Panc1 (cell line): ENCODE measurements at places on chromosomes 7 and 10.

DNA sequence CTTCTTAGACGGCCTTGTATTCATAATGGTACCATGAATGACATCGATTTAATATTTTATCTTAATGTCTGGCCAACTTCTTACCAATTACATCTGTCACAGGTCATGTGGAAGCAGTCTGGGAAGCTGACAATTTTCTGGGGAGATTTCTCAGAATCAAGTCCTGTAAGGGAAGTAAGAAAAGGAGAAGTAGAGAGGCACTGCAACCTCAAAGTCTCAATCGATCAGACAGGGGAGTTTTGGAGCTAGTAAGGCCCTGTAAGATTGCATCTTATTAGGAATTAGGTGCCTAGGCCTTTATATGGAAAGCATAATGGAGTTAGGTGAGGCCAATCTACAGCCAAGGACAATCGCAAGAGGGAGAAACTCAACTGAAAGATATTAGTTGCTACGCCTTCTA lies 694.6 kb upstream of the SORCS1 start:
- no peak for DNase-seq

DNA sequence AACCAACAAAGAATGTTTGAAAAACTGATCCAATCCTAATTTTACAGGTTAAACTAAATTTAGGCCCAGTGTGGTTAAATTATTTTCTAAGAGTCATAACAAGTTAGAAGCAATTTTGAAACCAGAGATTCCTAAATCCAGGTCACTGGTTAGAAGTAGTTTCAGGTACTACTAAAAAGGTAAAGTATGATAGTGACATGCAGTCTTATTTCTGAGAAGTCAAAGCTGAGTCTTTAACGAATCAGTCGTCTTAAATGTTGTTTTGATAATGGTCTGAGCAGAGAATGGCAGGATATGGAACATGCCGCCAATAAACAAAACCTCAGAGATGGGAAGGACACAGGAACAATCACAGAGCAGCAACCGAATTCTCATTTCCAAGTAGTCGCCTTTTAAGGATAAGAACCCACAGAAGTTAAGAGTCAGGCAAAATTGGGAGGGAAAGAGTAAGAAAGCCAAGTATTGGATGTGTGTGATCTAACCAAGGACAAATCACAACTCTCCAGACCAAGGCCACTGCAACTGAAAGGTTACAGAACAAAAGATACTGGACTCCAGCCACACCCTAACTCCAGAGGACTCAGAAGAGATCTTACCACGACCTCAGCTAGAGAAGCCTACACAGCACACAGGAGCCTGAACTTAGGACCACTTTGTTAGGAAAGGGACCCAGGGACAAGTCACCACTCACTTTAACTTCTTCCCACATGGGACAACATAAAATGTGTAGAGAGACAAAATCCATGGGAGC lies 19.7 kb downstream of the TMEM243 start:
- no peak for DNase-seq

- DNase-seq = no peak
These were observed 85.4 kb downstream of the ATXN7L1 start for GRCh38 chr7:105790996-105791395.

DNA sequence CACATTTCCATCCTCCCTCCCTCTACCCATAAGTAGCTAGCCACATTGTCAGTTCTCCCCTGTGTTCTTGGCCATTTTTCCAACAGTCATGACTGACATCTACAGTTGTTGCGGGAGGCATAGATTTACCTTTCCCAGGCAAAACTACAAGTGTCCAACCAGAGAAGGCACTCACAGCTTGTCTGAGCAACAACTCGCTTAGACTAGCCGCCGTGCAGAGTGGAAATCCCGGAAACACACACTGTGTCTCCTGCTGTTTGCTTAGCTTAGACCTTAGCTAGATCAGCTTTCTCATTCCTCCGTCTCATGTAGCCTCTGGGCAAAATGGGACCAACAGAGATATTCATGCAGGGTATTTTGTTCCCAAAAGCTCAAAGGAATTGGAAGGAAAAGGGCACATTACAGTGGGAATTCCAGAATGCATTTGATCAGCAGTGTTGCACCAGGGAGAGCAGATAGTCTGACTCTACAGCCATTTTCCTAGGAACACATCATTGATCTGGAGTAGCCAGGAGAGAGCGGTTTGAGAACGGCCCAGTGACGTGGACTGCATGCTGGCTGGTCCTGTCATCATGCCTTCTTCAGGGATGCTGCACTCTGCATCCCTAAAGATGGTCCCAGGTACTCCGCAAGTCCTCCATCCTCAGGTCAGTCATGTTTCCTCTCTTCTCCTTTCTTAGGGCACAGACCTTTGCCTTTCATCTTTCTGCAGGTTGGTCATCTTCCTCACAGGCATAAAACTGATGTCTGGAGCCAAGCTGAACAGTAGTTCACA lies 89.4 kb downstream of the C10orf90 start:
- DNase-seq = no peak

DNA sequence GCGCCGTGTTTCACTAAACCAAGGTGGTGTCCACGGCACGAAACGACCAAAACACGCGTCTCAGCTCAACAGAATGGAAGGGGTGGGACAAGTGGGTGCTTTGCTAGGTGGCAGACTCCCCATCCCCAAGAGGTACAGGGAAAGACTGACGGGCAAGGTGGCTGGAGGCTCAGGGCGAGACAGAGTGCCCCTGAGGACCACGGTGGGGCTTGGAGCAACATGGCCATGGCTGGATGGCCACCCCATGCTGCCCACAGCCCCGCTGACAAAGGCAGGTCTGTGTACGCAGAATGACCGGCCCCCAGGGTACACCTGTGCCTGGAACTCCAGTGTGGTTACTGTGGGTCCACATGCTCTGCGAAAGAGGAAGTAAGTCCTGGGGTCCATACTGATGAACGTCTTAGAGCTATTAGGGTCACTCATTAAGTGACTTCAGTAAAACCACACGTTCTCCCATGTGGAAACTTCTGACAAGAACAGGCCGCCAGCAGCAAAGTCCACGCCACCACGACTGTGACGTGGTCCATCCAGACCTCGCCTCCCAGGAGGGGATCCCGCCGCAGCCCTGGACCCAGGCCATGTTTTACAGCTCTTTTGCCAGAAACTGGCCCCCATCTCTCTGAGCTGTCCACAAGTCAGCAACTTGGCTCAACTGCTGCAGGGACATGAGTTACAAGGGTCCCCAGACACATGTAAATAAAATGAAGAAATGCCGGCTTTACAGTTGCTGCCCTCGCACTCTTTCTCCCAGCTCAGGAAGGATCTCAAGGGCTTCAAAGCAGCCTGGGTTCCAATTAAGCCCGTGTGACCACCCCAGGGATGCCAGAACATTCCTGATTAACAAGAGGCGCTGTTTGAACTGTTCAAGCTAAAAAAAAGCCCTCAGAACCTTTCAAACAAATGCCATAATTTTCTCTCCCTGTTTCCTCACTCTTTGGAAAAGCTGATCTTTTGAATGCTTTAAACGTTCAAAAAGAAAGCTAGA lies 66.8 kb downstream of the MAD1L1 start:
- no peak for DNase-seq

- no peak for DNase-seq
These were observed 153.1 kb downstream of the ZNF365 start for GRCh38 chr10:62527019-62527827.

- no peak for DNase-seq
These were observed 55.9 kb downstream of the CREB3L2 start for GRCh38 chr7:137946011-137946410.

- no peak for DNase-seq
These were observed 46.8 kb downstream of the INSYN2A start for GRCh38 chr10:127149501-127150081.

GRCh38 chr10:120086066-120086465 lies 193.5 kb downstream of the SEC23IP start:
- no peak for DNase-seq

DNA sequence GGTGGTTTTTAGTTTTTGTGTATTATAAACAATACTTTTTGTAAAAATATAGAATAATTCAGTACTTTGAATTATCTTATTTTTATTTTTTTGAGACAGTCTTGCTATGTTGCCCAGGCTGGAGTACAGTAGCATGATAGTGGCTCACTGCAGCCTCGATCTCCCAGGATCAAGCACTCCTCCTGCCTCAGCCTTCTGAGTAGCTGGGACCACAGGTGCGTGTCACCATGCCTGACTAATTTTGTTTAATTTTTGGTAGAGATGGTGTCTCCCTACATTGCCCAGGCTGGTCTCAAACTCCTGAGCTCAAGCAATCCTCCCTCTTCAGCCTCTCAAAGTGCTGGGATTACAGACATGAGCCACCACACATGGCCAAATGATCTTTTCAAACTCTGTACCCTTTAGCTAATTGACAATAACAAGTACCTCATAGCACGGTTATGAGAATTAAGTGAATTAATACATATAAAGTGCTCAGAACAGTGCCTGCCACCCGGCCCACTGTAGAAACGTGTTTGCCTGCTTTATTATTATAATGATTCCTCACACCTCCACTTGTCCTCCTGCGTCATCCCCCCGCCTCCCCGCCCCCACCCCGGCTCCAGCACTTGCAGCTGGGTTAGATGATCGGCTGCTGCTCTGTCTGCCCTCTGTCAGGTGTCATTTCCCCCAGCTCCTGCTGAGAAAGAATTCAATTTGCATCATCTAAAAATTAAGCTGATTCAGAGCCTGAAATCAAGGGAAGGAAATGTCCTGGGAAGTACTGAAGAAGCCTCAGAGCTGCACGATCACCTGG lies 53.6 kb upstream of the NRF1 start:
- no peak for DNase-seq

DNA sequence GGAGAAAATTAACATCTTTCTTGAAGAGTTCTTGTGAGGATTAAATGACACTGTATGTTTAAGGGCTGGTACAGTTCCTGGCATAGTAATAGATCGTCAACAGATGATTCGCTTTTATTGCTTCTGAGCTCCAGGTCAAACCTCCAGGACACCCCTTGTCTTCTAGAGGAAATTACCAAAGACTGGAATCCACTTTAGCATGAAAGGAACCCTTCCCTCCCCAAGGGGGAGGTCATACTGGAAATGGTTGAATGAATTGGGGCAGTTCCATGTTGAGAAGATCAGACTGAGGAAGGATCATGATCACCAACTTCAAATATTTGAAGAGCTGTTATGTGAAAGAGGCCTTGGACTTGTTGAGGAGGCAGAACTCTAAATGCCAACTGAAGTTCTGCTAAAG lies 8.9 kb downstream of the NFE2L3 start:
- DNase-seq = no peak

GRCh38 chr10:72316748-72317435 lies 37.8 kb downstream of the DNAJB12 start:
- DNase-seq = no peak

DNA sequence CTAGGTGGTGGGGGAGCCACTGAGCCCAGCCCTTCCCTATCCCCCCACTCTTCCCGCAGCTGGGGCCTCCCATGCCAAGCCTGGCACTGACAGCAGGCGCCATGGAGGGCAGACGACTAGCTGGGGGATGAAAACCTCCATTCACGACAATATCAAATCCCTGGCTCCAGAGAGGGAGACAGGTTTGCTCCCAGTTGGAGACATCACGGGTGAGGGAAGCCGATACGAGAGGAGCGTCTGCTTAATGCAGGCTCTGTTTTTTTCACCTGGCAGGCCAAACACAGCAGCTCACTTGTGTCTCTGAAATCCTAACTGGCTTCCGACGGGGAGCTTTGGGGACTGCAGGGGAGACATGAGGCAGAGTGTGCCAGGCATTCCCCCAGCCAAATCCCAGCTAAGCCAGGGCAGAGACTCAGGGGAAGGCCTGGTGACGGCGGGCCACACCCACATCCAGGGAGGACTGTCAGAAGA lies 307.4 kb upstream of the ZMIZ1 start:
- DNase-seq = no peak

GRCh38 chr10:7301006-7301778 lies 109.6 kb downstream of the SFMBT2 start:
- DNase-seq = no peak

- no peak for DNase-seq
These were observed 123.2 kb upstream of the SAMD8 start for GRCh38 chr10:74988054-74988775.

DNA sequence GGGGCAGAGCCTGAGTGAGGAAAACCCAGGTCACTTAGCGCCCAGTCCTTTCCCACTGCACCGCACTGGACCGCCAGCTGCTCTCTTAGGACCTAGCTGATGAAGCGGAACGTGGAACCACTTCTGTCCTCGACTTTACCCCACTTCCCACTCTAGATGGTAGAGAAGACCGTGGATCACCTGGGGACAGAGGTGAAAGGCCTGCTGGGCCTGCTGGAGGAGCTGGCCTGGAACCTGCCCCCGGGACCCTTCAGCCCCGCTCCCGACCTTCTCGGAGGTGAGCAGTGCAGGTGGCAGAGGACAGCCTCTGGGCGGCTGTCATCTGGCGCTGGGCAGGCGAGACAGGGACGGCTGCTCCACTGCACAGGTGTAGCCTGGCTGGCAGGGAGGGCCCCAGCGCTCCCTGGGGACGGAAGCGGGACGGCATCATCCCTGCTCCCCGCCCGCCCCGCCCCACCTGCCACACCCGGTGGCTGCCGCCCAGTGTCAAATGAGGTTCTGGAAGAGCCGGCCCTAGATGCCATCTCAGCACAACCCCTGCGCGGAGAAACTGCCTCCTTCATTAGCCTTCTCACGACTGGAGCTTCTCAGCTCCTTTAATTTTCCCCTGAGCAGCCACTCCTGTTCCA lies 11.7 kb downstream of the PLAC9 start:
- no peak for DNase-seq

DNA sequence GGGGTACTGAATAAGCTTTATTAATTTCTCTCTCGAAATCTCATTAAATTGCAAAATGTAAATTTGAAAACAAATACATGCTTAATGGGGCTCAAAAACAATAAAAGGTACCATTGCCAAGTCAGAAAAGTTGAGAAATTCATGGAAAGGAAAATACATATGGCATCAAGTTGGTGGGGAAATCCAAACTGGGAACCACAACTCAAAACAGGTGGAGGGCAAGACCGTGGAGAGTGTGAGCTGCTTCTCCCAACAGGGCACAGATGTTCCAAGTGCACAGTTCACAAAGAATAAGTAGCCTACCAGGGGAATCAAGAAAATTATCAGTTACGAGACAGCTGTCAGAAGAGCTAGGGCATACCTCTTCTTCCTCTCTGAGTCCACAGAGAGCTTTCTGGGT lies 26.6 kb downstream of the MKX start:
- no peak for DNase-seq

DNA sequence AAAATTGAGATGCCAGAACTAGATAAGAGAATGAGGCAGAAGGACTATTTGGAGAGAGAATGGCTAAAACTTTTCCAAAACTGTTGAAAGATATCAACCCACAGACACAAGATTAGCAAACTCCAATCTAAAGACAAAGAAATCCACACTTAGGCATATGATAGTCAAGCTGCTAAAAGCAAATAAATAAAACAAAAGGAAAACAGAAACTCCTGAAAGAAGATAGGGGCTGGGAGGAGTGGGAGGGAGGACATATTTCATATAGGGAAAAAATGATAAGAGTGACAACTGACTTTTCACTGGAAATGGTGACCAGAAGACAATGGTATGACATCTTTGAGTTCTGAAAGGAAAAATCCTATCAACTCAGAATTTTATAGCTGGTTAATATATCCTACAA lies 105.4 kb upstream of the ADO start:
- DNase-seq = no peak

DNA sequence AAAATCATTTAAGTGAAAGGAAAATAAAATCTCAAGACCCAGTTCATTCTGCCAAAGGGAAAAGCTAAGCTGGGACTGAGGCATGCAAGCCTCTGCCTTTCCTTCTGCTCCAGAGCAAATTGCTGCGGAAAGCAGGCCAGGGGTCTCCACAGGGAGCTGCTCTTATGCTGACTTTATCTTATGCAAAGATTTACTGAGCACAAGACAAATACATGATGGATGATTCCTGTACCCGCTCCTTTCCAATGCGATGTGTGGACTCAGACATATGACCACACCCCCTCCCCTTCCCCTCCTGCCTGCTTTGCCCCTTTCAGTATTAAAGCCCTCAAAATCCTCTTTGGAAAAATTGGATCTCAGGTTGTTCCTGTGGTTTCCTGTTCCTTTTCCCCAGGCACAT lies 74.2 kb upstream of the INSIG1 start:
- DNase-seq = no peak
